CD8-positive, alpha-beta T cell (primary cell): ENCODE measurements at places on chromosomes 16 and 17.

- peak; percentile 82 for DNase-seq
These were observed 7.0 kb upstream of the C1QTNF8 start for GRCh38 chr16:1102921-1103635.

DNA sequence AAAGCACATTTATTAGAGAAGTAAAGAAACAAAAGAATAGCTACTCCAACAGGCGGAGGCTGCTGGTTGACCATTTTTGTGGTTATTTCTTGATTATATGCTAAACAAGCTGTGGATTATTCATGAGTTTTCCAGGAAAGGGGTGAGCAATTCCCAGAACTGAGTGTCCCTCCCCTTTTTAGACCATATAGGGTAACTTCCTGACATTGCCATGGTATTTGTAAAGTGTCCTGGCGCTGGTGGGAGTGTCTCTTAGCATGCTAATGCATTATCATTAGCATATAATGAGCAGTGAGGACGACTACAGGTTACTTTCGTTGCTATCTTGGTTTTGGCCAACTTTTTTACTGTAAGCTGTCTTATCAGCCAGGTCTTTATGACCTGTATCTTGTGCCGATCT lies 12.2 kb upstream of the HS3ST4 start:
- no peak for DNase-seq

DNA sequence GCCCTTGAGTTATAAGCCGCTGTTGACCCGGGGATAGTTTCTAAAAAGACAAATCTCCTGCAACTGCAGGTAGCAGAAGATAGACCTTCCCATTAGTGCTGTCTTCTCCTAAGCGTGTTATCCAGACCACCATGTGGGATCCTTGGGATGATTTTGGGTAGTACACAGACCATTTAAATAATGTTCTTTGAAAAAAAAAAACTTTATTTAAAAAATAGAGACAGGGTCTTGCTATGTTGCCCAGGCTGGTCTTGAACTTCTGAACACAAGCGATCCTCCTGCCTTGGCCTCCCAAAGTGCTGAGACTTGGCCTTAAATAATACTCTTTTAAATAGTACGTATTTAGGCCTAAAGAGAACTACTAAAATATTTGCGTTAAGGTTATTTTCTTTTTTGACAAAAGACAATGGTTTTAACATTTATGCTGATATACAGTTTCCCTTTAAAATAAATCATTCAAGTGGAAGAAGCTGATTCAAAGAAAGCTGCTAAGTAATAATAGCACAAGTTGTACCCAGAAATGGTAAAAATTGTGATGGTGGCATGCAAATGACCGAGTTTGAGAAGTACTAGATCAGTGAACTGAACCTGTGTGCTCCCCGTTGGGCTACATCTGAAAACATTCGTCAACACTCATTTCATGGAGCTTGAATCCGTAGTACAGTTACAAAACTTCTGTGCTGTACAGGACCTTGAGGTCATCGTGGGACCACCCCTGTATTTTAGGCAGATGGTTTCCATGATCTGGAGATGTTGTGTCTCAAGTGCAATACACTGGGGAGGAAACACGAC lies 24.0 kb downstream of the SMARCE1 start:
- no peak for DNase-seq

- DNase-seq: peak; percentile 6
These were observed 80.5 kb downstream of the MYH13 start for GRCh38 chr17:10292057-10292937.

DNA sequence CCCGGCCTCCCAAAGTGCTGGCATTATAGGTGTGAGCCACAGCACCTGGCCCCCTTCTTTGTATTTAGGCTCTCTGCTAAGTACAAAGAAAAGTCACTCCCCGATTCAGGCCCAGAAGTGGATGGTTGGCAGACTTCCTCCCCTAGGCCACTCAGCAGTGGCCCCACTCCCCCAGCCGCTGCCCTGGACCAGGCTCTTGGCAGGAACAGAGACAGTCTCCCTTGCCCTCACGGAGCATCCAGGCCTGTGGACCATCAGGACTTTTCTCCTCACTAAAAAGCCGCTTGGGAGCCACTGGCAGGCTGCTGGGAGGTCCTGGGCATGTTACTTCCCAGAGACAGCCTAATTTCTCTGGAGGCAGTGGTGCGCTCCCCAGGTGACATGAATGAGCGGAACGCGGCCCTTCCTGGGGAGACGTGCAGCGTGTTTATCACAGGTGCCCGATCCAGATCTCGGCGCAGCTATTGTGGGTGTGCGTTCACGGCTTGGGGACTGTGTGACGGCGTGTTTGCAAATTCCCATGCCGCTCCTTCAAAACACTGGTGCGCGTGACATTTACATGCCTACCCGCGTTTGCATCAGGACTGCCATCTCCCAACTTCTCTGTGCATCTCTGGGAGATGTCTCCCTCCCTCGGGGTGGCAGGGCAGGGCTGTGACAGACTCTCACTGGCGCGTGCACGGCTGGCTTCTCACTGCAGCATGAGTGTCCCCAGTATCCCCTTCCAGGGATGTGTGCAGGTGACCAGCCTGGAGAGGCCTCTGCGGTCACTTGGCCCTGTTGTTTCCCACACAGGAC lies 16.6 kb downstream of the WSCD1 start:
- DNase-seq: no peak
